ENCODE measurements at places on chromosomes 5 and 9.

GRCh38 chr9:107153336-107153735 lies 129.7 kb upstream of the RAD23B start:
- no peak for DNase-seq

- DNase-seq: no peak
Observed at GRCh38 chr5:159548517-159548916, 218.2 kb upstream of the IL12B start.

DNA sequence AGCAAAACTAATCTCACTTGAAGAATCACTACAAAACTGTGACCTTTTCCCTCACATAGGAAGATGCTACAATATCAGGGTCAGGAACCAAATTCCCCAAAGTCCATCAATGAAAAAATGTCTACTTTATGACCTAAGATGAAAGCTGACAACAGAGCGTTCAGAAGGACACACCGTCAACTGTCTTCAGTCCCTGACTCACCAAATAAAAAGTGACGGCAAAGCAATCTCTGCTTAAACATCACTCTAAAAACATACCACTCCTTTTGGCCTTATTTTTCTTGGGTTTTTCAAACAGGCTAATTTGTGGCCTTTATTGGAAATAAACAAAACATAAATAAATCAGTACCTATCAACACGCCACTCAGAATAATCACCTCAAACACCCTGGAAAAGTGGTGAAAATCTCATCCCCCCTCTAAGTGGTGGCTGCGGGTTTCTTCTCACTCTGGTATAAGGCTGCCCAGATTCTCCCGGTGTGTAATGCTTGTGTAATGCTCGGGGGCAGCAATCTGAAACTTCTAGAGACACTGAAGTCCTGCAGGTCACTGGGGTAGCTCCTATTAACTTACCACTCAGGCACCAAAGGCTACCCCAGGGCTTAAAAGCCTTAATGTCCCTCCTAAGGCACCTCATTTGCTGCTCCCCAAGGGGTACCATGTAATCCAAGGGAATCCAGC lies 29.5 kb downstream of the SEMA4D start:
- no peak for DNase-seq

DNA sequence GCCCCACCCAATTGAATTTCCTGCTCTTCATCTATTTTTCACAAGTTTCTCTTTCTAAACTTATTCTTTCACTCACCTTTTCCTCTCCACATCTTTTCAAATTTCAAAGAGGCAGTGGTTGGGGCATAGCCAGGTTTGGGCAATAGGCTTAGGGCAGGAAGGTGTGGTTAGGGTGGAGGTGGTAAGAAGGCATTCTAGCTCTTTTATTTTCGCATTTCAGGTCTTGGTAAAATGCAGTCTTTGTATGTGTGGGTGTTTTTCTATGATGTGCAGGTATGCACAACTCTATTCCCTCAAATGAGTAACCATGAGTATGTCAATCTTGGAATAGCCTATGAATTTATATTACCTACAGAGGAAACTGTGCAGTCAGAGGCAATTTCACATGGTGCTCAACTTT lies 129.8 kb upstream of the IFNE start:
- DNase-seq: no peak

- DNase-seq: no peak
Observed at GRCh38 chr9:100698945-100699344, 121.1 kb downstream of the CAVIN4 start.

DNA sequence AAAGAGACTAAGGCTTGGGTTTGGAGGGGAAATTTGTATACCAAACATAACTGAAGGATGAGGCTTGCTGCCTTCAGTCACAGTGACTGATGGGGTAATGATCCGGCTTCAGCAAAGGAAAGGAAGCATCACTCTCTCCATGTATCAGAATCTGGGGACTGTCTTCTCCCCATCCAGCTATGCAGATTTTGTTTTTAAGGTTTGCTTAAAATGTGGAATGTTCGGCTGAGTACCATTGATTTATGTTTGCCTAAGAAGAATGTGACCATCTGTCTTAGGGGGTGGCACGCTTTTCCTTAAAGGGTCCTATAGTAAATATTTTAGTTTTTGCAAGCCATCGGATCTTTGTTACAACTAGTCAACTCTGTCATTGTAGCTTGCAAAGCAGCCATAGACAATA lies 291.9 kb downstream of the ARHGEF28 start:
- no peak for DNase-seq

DNA sequence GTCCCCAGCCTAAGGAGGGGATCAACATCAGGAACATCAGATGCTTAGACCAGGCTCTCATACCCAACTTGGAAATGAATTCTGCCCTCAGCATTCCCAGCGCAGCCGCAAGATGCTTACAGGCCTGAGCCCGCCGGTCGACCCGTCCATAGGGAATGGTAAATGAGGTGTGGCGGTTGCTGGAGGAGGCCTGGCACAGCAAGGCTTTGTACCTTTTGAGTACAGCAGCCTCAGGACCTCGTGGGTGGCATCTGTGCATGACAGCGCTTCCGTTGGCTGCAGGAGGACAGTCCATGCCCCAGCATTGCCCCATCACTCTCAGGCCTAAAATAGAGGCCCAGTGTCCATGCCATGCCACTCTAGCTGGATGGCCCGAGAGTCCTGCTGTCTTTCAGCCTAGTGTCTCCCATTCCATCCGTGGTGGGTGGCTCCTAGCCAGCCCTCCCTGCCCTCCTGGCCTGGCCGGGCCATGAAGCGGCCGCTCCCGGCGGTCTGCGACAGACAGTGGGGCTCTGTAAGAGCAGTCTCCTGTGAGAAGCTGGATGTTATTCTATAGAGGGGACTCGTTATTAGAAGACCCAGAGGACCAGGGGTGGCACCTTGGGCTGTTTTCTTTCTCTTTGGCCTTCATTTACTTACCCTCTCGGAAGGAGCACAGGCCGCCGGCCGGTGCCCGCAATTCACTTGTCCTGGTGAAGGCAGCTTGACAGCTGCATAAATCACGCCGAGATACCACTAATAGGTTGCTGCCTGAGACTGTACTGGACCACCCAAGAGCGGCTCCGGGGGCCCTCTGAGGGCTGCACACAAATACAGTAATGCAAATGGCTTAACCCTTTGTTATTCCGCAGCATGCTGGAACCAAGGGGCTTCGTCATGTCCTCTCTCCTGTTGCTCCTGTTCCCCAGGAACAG lies 223.5 kb upstream of the TUT7 start:
- no peak for DNase-seq

Measured in NAMALWA (cell line).